Memory B cell (primary cell): ENCODE measurements at places on chromosomes 12 and 14.

DNA sequence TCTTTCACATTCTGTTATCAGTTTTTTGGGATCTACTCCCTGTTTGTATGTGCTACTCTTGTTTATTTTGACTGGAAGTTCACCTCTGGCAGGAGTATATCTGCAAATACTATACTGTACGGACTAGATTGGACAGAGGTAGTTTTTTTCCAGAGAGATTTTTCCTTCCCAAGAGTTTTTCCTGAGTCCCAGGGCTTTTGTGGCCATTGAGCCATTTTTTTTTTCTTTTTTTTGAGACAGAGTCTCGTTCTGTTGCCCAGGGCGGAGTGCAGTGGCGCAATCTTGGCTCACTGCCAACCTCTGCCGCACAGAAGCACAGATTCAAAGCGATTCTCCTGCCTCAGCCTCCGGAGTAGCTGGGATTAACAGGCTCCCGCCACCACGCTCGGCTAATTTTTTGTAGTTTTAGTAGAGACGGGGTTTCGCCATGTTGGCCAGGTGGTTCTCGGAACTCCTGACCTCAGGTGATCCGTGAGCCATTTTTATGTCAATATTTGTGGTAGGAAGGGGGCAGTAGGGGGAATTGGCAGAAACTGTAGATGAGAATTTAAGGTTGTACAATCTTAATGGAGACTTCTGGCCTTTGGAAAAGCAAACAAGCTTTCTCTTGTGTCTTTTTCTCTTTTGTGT lies 19.4 kb downstream of the KTN1 start:
- peaks cover 2% of the 10 kb centered on the region for H3K36me3 ChIP-seq
- no peak overlapping the region for H3K27ac ChIP-seq
- no peaks in the 10 kb centered on the region for H3K27me3 ChIP-seq

DNA sequence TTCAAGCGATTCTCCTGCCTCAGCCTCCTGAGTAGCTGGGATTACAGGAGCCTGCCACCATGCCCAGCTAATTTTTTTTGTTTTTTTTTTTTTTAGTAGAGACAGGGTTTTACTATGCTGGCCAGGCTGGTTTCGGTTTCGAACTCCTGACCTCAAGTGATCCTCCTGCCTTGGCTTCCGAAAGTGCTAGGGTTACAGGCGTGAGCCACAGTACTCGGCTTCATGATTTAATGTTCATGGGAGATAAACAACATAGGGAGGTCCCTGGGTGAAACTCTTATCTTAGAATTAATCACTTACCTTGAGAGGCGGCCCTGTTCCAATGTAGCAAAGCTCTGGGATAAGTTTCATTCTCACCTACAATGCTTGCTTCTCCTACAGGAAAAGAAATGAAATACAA lies 48.3 kb downstream of the SEL1L start:
- H3K4me1 ChIP-seq = no peaks in the 10 kb centered on the region
- peaks cover 23% of the 10 kb centered on the region for H3K36me3 ChIP-seq
- H3K27ac ChIP-seq = no peak overlapping the region
- DNase-seq = no peak
- H3K4me3 ChIP-seq = no peak overlapping the region
- H3K27me3 ChIP-seq = no peaks in the 10 kb centered on the region

- peaks cover 2% of the 10 kb centered on the region for H3K36me3 ChIP-seq
- H3K27ac ChIP-seq = peak overlapping the region; percentile 92
- peak overlapping the region; percentile 80 for H3K4me3 ChIP-seq
These were observed 64.3 kb downstream of the DAD1 start for GRCh38 chr14:22524784-22525161.

DNA sequence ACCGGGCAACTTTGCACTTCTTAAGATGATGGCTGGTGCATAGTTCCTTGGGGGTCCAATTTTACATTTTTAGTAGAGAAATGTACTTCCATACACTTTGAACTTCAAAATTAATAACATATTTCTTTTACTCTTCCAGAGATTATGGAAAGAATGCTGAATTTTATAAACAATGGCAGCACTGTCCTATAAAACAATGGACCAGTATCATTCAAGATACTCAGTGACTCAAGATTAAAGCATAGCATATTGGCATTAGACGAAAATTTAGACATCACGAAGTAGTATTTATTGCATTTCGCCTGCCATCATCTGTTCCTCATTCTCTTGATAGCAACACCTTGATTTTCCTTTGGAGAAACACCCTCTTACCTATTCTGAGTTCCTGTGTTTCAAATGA lies 118.3 kb upstream of the ATF7IP start:
- H3K4me3 ChIP-seq = no peak overlapping the region
- no peaks in the 10 kb centered on the region for H3K27me3 ChIP-seq
- no peak for DNase-seq
- H3K36me3 ChIP-seq = peaks cover 5% of the 10 kb centered on the region
- H3K27ac ChIP-seq = no peak overlapping the region
- H3K4me1 ChIP-seq = peaks cover 14% of the 10 kb centered on the region

- peaks cover 2% of the 10 kb centered on the region for H3K27me3 ChIP-seq
- peak overlapping the region; percentile 90 for H3K27ac ChIP-seq
- peak overlapping the region; percentile 46 for H3K4me3 ChIP-seq
- no peak for DNase-seq
- H3K4me1 ChIP-seq = peaks cover 16% of the 10 kb centered on the region
- peaks cover 9% of the 10 kb centered on the region for H3K36me3 ChIP-seq
These were observed 136.5 kb upstream of the MYL2 start for GRCh38 chr12:111056618-111057521.

GRCh38 chr12:21985155-21985554 lies 43.9 kb upstream of the ABCC9 start:
- no peaks in the 10 kb centered on the region for H3K4me1 ChIP-seq
- no peaks in the 10 kb centered on the region for H3K36me3 ChIP-seq
- H3K27me3 ChIP-seq = peaks cover 9% of the 10 kb centered on the region
- H3K4me3 ChIP-seq = no peak overlapping the region

DNA sequence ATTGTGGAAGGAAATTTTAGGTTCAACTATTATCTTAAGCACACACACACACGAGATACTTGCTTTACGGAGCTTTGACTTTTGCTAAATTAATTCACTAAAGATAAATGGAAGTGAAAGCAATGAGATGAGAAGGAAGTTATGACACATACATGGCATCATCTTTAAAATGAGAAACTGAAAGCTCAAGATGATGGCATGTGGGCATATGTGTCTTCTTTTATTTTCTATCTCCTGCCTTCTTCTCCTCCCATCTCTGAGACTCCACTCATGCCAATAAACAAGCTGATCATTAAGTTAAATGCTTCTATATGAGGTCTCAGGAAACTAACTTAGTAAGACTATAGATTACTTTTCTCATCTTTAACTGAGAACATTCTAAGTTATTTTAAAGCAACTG lies 216.7 kb downstream of the MED13L start:
- H3K27me3 ChIP-seq = no peaks in the 10 kb centered on the region
- peak; percentile 23 for DNase-seq
- peaks cover 17% of the 10 kb centered on the region for H3K4me1 ChIP-seq
- H3K27ac ChIP-seq = peak overlapping the region; percentile 88
- peaks cover 2% of the 10 kb centered on the region for H3K36me3 ChIP-seq

- no peak for DNase-seq
- no peak overlapping the region for H3K27ac ChIP-seq
- peaks cover 7% of the 10 kb centered on the region for H3K4me1 ChIP-seq
- H3K4me3 ChIP-seq = no peak overlapping the region
These were observed 90.0 kb upstream of the CLMN start for GRCh38 chr14:95409477-95410272.

DNA sequence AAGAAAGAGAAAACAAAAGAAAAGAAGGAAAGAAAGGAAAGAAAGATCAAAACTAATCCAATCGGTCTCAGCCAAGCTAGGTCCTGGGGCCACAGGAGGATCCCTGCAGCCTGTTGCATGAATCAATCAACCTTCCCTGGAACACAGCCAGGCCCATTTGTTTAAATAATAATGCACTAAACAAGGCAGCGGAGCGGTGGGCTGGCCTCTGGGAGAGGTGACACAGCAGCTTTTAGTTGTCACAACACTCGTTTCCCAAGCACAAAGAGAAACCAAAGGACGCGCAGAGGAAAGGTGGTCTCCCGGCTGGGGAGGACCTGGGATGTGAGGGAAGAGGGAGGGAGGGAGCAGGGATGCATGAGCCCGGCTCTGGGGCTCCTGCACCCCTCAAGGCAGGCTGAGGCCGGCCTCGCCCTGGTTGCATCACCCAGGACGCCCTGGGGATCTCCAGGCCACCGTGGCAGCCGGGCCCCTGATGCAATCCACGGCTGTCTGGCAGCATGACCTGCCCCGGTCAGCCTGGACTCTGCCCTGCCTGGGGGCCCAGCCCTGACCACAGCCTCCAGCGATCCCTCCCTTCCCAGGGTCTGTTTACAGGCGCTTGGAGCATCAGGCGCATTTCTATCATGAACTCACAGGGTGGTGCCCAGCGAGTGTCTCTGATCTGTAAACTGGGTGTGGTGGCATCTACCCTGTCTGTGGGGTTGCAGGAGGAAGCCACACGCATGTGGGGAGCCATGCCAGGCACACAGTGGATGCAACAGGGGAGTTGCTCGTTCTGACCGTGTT lies 32.5 kb downstream of the MMP17 start:
- H3K36me3 ChIP-seq = no peaks in the 10 kb centered on the region
- DNase-seq = no peak
- peaks cover 26% of the 10 kb centered on the region for H3K27me3 ChIP-seq
- no peak overlapping the region for H3K4me3 ChIP-seq

GRCh38 chr12:70576341-70577282 lies 60.6 kb downstream of the PTPRB start:
- H3K4me3 ChIP-seq = no peak overlapping the region
- H3K4me1 ChIP-seq = no peaks in the 10 kb centered on the region
- no peak for DNase-seq
- no peaks in the 10 kb centered on the region for H3K27me3 ChIP-seq
- no peak overlapping the region for H3K27ac ChIP-seq

- H3K27me3 ChIP-seq = peaks cover 8% of the 10 kb centered on the region
- DNase-seq = no peak
- peaks cover 3% of the 10 kb centered on the region for H3K36me3 ChIP-seq
- H3K4me3 ChIP-seq = no peak overlapping the region
- H3K4me1 ChIP-seq = peaks cover 19% of the 10 kb centered on the region
These were observed 38.2 kb upstream of the OAS1 start for GRCh38 chr12:112868459-112869041.

DNA sequence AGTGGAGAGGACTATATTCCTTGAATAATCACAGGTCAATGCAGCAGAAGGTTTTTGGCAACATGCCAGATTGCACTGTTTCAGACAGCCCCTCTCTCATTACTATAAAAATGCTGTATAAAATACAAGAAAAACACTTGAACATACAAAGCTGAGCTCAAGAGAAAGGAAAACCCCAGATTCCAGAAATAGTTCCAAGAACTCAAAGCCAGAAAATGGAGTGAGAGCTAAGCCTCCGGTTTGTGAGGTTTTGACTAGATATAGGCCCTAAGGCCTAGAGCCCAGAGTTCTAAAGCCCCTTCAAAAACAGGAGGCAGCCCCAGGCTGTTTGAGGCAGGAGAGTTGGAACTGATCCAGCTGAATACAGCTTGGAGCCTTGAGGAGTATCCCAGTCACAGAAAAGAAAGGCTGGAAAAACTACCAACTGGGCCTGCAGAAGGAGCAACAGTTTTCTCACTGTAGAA lies 29.4 kb upstream of the ACTN1 start:
- H3K36me3 ChIP-seq = no peaks in the 10 kb centered on the region
- H3K27me3 ChIP-seq = peaks cover 9% of the 10 kb centered on the region
- H3K4me1 ChIP-seq = peaks cover 2% of the 10 kb centered on the region
- no peak for DNase-seq
- no peak overlapping the region for H3K4me3 ChIP-seq

- peaks cover 13% of the 10 kb centered on the region for H3K27me3 ChIP-seq
- H3K36me3 ChIP-seq = no peaks in the 10 kb centered on the region
- DNase-seq = no peak
- H3K4me1 ChIP-seq = no peaks in the 10 kb centered on the region
These were observed 191.1 kb downstream of the TMX1 start for GRCh38 chr14:51431033-51431709.

- H3K4me3 ChIP-seq = no peak overlapping the region
- H3K4me1 ChIP-seq = peaks cover 18% of the 10 kb centered on the region
- peaks cover 6% of the 10 kb centered on the region for H3K36me3 ChIP-seq
- H3K27ac ChIP-seq = no peak overlapping the region
These were observed 83.5 kb upstream of the MAX start for GRCh38 chr14:65185829-65186228.

- no peak overlapping the region for H3K4me3 ChIP-seq
- H3K36me3 ChIP-seq = no peaks in the 10 kb centered on the region
- peaks cover 5% of the 10 kb centered on the region for H3K27me3 ChIP-seq
- no peak overlapping the region for H3K27ac ChIP-seq
- H3K4me1 ChIP-seq = no peaks in the 10 kb centered on the region
- no peak for DNase-seq
These were observed 13.5 kb downstream of the SRGAP1 start for GRCh38 chr12:63857771-63858670.

DNA sequence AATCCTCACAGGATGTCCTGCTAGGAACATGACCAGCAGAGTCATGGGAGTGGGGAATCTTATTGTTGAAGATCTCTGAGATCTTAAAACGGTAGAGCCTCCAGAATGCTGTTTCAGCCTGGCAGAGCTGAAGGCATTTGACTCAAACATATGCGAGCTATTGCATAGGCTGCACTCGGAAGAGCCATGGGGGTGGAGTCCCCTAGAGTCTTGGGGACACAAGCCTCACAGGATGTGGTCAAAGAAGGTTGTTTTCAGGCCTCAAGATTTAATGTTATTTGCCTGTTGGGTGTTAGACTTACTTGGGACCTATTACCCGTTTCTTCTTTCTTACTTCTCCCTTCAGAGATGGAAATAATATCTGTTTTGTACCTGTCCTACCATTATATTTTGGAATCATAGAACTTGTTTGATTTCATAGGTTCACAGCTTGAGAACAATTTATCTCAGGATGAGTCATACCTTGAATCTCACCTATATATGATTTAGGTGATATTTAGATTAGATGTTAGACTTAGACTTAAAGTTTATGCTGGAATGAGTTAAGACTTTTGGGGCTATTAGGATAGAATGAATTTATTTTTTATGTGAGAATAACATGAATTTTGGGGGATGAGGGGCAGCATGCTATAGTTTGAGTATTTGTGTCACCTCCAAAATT lies 172.2 kb upstream of the ATP2B1 start:
- peak; percentile 40 for DNase-seq
- peaks cover 32% of the 10 kb centered on the region for H3K4me1 ChIP-seq
- peak overlapping the region; percentile 78 for H3K4me3 ChIP-seq

DNA sequence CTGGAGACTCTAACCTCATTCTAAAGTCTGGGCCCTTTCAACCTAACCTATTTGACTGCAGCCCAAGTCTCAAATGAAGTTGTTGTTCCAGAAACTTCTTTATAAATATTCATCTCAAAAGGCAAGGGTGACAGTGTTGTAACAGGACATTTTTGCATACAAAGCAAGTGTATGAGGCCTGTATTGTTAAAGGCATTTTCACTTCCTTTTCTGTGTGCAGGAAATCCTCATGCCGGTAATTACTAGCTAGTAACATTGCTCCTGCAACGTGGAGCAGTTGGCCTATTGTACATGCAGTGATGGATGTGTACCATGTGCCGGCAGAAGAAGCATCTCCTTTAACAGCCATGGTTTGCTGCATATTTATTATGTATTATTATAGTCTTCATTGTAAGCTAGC lies 156.5 kb upstream of the RMST start:
- H3K4me1 ChIP-seq = peaks cover 10% of the 10 kb centered on the region
- DNase-seq = peak; percentile 12
- peaks cover 6% of the 10 kb centered on the region for H3K27me3 ChIP-seq
- H3K27ac ChIP-seq = no peak overlapping the region

GRCh38 chr14:21041676-21042433 lies at the start of gene RNASE7:
Gene RNASE7, plus strand, starts transcription at chr14:21042362. Its CDS starts 631 bp downstream, at chr14:21042993.
- H3K36me3 ChIP-seq = no peaks in the 10 kb centered on the region
- no peak for DNase-seq
- no peak within 1 kb of the TSS for H3K27ac ChIP-seq
- H3K27me3 ChIP-seq = peaks cover 25% of the 10 kb centered on the region
- no peak within 1 kb of the TSS for H3K4me3 ChIP-seq

GRCh38 chr12:7152818-7153217 lies 22.6 kb downstream of the CLSTN3 start:
- no peak overlapping the region for H3K4me3 ChIP-seq
